ENCODE measurements at places on chromosomes 5 and 9.

GRCh38 chr5:142324136-142324870 is 518 bp downstream of the SPRY4 start:
- DNase-seq: no peak

- no peak for DNase-seq
Observed at GRCh38 chr5:38731461-38731860, 114.4 kb upstream of the OSMR start.

DNA sequence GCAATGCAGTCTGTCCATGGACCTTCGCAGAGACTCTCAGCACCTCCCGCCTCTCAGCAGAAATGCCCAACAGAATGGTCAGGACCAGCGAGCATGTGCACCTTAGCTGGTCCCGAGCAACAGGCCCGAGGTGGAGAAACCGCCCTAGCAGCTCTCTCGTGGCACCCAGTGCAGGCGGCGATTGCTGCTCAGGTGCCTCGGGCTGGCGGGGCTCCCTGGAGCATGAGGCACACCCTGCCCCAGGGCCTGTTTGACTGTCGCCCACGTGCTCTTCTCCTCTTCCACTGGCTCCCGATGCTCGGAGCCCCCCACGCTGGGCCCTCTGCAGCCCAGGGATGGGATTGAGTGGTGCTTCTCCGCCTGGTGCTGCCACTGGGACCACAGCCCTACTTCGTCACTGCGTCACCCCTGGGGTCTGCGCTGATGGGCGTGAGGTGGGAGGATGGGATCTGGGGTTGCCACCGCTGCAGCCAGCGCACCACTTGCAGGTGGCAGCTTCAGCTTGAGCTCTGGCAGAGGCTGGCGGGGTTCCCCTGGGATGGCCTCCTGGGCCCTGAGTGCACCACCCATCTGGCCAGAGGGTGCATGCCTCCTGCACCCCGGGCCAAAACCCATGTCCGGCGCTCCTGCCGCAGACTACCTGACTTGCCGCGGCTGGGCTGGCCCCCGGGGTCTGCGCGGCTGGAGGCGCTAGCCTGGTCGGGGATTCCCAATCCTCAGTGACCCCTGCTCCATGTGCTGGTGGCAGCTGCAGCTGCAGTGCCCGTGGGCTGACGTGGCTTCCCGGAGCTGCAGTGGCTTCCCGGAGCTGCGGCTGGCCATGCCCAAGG is 244.2 kb downstream of the FOXD4L6 start:
- DNase-seq: no peak

DNA sequence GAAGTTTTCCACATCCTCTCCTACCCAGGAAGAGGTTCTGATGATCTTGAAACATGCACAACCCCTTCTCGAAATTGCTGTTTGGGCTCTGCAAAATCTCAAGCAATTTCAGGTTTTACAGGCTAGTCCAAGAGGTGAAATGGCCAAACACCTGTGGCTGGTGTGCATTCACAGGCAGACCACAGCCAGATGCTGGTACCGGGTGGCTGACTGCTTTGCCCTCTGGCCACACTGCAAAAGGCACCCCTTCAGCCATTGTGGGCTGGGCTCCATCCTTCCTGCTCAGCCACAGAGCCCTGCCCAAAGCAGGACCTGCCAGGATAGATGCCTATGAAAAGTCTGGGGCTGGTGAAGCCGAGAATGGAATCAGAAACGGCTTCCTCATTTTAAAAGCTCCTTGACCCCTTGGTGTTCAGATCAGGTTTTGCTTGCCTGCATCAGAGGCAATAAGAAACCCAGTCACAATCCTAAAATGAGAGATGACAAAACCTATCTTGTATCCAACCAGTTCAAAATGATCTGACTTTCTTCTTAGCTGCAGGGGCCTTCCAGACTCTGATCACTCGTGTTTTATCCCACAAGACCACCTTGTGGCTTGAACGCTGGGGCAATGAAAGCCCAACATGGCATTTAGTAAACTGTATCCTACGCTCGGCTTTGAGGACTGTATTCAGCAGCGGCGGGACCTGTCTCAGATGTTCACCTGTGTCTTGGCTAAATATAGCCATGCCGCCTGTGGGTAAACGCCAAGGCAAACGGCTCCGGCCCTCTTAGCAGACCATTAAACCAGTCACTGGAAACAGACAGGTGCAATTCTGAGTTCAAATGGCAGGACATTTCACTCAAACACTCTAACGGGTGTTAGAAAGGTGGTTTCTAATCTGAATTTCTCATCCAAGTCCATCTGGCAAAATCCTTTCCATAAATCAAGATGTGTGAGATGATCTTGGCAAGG is 49.6 kb downstream of the EPB41L4B start:
- no peak for DNase-seq

- DNase-seq: no peak
Observed at GRCh38 chr5:99063737-99064136, 134.9 kb upstream of the CHD1 start.

DNA sequence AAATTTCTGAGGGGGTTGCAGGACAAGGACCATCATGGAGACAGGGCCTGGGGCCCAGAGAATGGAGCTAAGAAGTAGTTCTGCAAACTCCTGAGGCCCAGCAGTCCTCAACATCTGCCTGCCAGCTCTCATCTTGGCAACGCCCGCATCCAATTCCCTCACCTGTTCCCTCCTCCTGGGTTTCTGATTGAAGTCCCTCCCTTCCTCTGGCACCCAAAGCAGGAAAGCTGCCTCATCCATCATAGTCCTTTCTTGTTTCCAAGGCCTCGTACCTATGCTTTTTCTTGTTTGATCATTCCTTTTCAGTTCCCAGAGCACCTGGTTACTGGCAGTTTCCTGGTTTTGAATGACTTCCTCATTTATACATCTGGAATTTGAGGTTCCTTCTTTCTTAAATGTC is 181.3 kb downstream of the NR2F1-AS1 start:
- no peak for DNase-seq

GRCh38 chr5:171850324-171850947 is 64.8 kb downstream of the SMIM23 start:
- DNase-seq: no peak

DNA sequence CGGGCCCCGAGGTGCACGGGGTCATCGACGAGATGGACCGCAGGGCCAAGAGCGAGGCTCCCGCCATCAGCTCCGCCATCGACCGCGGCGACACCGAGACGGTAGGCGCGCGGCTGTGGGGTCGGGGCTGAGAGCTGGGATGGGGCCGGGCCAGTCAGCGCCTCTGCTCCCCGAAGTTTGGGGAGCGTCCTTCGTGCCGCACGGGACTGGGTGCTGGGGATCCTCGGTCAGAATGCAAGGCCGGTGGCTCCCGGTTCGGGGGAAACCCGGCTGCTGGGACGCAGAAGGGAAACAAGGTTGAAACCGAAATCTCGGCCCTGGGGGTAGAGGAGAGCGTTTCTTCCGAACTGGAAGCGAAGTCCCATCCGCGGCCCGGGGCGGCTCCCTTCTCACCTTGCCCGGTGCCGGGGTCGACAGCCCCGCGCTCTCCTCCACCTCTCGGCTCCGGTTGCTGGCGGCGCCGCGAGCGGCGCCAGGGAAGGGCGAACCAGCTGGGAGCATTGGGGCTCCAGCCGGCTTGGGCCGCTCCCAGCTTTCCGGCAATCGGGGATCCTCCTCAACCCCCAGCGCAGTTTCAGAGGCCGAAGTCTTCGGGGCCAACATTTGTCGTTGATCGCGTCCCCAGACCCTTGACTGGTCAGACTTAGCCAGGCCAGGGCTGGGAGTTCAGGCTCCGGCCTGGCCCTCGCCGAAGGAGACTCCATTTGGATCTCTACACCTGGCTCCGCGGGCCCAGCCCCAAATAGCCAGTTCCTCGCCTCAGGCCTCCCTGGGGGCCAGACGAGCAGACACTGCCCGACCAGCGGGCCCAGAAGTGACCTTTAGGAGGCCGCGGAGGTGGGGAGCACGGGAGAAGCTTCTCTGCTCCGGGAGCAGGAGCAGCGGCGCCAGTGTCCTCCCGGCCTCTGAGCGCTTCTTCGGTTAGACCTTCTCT is 1.1 kb downstream of the LHX2 start:
- DNase-seq: no peak

DNA sequence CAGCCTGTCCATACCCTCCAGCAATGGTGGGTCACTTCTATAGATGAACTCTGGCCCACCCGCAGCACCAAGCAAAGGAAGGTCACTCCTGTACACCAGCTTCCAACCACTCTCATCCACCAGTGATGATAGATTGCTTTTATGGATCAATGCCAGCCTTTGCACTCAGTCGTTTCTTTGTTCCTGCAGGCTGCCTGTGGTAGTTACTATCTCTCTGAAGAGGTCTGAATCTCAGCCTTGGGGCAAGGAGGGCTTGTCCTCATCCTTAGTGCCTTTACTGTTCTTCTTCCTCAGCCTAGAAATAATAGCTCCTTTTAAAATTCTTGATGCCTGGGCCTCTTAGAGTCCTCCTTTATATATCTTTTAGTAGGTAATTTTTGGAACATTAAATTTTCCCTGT is 100.8 kb downstream of the TMC1 start:
- DNase-seq: no peak

DNA sequence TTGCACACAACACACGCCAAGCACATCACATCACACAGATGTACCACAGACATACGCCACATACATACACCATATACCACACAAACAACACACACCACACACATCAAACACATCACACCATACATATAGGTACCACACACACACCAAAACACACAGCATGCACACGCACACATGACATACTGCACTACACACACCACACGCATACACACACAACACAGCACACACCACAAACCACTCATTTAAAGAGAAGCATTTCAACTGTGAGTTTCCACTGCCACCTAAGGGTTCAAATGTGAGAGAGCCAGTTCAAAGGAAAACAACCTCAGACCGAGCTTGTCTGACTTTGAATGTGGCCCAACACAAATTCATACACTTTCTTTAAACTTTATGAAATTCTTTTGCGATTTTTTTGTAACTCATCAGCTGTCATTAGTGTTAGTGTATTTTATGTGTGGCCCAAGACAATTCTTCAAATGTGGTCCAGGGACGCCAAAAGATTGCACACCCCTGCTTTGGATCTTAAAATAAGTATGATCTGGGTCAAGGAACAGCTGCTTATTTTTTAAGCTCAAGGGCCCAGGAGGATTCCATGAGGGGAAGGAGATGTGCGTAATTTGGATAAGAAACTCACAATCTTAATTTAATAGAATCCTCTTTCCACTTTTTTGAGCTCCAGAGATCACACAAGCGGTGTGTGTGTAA is 494.6 kb downstream of the GADD45G start:
- DNase-seq: no peak

DNA sequence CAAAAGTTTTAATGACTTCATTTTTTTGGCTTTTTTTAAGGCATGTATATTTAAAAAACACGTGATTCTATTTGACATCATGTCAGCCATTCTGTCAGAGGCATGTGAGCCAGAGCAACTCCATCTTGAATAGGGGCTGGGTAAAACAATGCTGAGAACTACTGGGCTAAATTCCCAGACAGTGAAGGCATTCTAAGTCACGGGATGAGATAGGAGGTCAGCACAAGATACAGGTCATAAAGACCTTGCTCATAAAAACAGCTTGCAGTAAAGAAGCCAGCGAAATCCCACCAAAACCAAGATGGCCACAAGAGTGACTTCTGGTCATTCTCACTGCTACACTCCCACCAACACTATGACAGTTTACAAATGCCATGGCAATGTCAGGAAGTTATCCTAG is 1000.6 kb upstream of the DMAC1 start:
- DNase-seq: no peak

DNA sequence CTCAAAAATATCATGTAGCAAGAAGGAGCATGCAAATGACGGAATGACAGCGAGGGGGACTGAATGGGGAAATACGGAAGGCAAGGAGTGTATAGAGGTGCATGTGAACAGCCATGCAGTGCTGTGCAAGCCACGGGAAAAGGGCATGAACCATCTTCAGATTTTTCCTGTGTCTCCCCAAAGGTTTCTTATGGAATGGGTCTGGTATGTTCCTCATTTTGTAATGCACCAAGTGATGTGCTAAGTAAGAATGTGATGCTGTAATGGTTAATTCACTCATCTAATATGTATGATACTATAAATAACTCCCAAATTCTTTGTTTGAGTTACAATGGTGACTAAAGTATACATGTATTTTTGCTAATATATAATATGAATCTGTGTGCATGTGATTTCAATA is 99.0 kb upstream of the DAB2 start:
- DNase-seq: no peak

GRCh38 chr9:124174433-124174832 is 83.3 kb upstream of the NEK6 start:
- DNase-seq: no peak

DNA sequence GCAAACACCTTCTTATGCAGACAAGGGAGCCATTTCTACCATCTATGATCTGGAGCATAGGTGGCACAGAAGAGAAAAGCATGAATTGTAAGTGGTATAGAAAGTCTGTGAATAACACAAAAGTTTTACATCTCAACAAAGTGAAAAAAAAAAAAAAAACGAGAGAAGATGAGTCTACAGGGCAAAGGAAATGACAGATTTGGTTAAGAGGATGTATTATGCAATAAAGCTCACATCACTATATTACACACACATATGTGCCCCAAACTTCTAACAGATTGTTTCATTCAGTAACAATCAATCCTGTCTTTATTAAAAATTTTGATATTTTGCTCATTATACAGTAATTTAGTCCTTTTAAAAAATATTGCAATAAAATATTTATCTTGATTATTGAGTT is 49.8 kb downstream of the CERT1 start:
- DNase-seq: no peak

- DNase-seq: no peak
Observed at GRCh38 chr5:79931866-79932265, 59.2 kb downstream of the MTX3 start.

GRCh38 chr5:110917161-110917875 is 154.2 kb upstream of the TSLP start:
- DNase-seq: no peak

DNA sequence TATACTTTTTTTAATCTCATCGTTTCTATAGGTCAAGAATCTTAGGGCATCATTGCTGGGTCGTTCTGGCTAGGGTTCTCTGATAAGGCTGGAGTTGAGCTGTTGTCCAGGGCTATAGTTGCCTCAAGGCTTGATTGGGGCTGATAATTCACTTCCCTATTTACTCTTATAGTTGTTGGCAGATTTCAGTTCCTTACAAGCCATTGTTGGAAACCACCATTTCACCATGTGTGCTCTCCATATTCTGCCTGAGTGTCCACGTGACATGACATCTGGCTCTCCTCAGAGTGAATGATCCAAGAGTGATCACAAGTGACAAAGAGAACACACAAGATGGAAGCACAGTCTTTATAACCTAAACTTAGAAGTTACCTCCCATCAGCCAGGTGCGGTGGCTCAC is 852.2 kb downstream of the EFNA5 start:
- DNase-seq: no peak

DNA sequence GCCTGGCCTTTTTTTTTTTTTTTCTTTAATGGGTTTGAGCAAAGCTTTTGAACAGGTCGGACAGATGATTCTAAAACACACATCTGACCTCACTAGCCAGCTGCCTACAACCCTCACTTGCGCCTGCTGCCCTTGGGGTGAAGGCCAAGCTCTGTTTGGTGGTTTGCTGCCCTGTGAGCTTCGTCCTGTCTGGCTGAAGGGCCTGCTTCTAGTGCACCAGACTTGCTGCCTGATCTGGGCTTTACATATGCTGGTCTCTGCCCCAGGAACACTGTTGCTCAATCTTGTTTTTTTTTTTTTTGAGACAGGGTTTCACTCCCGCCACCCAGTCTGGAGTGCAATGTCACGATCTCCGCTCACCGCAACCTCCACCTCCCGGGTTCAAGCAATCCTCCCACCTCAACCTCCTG is 16.4 kb upstream of the DOLPP1 start:
- no peak for DNase-seq

Measured in left renal cortex interstitium (tissue), 4 donors.